H54 (cell line): ENCODE measurements at places on chromosomes 5 and 9.

GRCh38 chr9:34956648-34957047, 1.4 kb upstream of the PHF24 start:
- DNase-seq, result no peak

GRCh38 chr9:108087781-108088180, 598.2 kb upstream of the KLF4 start:
- no peak for DNase-seq

DNA sequence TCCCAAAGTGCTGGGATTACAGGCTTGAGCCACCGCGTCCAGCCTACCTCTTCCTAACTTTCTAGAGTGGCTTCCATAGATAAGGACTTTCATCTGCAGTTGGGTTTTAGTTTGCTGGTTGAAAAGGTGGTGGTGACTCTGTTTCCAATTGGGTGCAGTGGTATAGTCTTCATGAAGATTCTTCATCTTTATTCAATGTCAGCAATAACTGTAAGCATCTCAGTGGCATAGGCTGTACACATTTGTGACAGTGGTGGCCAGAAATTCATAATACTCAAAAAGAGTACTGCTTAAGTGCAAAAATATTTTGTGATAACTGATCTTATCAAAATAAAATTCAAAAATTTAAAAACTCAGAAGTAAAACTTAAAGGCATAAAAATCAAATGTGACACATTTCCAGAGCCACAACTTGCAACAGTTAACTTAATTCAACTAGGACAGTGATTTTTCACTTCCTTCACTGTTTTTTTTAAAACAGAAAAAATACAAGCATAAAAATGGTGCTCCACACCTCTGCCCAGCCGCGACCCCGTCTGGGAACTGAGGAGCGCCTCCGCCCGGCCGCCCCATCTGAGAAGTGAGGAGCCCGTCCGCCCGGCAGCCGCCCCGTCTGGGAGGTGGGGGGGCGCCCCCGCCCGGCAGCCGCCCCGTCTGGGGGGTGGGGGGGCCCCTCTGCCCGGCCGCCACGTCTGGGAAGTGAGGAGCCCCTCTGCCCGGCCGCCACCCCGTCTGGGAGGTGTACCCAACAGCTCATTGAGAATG, 56.4 kb upstream of the CDK5RAP2 start:
- DNase-seq, result no peak

DNA sequence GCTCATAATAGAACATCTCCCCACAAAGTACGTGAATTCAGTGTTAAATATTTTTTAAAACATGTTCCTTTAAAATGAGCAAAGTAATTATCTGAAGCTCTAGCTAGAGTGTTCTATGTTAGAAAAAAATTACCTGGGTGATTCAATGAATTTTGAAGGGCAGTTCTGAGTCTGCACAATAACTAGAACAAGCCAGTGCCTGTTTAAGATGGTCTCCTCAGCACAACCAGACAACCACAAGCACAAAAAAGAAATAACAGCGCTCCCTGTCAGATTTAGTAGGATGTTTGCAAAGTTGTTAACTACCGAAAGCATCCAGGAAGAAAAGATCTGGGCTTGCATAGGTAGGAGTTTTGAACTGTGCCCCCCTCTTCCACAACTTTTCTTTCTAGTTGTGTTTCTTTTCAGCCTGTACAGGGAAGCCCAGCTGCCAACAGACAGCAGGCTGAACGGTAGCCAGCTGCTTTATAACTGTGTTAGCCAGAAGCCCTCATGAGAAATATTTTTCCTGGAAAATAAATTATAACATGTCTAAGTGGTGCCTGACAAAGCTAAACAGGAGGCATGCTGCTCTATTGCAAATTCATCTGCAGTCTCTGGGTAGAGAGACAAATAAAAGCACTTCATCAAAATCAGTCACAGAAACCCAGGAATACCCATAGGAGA, 1026.9 kb downstream of the MAT2B start:
- no peak for DNase-seq

DNA sequence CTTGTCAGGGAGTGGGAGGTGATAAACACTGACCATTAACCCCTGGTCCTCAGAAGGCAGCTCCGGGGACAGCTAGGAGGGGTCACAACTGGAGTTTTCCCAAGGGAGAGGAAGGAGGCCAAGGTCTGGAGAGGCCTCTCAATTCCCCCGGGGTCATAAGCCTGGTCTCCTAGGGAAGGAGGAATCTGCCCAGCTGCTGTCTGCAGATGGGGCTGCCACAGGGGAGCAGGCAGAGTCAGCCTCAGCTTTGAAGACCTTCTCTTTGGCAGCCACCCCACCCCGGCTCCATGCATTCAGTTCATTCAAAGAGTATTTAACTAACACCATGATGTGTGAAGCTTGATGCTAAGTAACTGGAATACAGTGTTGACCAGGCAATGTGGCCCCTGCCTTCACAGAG, 74.6 kb upstream of the HSPA9 start:
- no peak for DNase-seq

GRCh38 chr9:37667706-37668105, 17.0 kb downstream of the FRMPD1 start:
- DNase-seq, result no peak

GRCh38 chr9:115098226-115098965, 19.6 kb downstream of the TNC start:
- DNase-seq, result no peak

DNA sequence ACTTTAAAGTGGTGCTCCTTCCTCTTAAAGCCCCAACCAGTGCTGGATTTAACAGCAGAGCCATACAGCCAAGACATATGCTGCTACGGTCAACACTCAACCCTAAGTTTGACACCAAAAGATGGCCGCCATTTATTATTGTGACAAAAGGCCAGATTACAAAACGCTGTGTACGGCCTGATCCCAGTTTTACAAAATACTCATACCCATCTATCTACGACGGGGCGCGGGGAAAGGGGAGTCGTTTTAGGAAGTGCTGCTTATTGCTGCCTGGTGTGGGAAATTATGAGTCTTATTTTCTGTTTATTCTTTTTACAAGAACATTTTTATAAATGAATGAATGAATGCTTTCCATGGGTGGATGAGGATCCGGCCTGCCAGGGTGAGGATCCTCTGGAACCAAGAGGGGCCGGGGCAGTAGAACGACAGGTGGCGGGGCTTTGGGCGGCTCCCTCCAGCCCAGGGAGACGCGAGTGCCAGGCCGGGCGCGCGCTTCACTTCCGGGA, 457 bp upstream of the IDNK start:
- no peak for DNase-seq

DNA sequence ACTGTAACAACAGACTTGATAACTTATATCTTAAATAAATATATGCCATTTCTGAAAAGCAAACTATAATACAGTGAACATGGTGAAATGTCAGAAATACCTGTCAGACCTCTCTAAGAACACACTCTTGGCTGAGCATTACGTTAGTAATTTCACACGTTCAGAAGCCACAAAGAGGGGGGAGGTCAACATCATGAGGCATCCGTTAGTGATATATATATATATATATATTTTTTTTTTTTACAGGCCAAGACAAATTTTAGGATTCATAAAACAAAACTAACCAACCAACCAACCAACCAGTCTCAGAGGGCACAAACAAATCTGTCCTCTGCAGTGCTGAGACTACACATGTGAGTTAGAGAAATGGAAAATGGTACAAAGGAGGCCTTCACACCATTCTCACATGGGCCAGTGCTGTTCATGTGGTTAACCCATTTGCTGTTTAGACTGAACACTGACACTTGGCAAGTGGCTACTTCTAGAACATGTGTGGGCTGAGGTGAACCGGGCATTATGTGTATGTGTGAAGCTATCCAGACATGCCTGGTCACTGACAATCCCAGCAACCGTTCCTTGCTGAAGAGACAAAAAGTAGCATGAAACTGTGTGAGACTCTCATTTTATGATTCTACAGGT, 54.5 kb downstream of the ELL2 start:
- DNase-seq, result no peak

GRCh38 chr5:72325566-72326305, 5.6 kb downstream of the PTCD2 start:
- peak; percentile 18 for DNase-seq

- no peak for DNase-seq
Observed at GRCh38 chr9:80204054-80204453, 632.3 kb downstream of the TLE4 start.

GRCh38 chr9:93473411-93473810, 20.0 kb upstream of the FAM120AOS start:
- no peak for DNase-seq

DNA sequence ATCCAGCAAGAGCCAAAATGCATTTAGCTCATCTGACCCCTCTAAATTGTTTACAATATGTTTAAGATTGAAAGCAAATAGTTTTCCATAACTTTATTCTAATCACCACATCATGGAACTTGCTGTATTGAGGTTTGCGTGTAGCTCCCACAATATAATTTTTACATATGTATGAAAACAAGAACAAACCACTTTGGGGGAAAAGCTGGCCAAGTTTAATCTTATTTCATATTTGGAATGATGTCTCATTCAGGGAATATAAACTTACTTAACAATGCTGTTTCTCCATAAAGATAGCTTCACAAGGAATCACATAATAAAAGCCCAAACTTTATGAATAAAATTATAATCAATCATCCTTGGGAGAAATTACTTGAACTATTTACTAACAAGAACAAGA, 194.6 kb upstream of the PCSK5 start:
- DNase-seq, result no peak

- DNase-seq, result no peak
Observed at GRCh38 chr5:98964621-98965020, 35.8 kb upstream of the CHD1 start.

DNA sequence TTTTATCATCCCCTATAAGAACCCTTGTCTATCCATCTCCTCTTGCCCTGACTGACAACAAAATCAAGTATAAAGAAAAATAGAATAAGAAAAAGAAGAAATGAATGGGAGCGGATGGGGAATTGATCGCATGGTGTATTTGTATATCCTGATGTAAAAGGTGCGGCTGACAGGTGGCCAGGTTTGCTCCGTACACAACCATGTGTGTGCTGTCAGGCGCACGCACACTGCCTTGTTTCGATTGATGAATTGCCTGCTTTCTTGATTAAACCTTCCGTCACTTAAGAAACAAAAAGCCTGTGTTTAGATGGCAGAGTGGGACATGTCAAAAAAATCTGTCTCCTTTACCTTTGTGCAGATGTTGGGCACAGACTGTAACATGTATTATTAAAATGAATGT, 102.6 kb downstream of the MVB12B start:
- no peak for DNase-seq

GRCh38 chr9:8674536-8674935, 875.0 kb upstream of the DMAC1 start:
- no peak for DNase-seq

DNA sequence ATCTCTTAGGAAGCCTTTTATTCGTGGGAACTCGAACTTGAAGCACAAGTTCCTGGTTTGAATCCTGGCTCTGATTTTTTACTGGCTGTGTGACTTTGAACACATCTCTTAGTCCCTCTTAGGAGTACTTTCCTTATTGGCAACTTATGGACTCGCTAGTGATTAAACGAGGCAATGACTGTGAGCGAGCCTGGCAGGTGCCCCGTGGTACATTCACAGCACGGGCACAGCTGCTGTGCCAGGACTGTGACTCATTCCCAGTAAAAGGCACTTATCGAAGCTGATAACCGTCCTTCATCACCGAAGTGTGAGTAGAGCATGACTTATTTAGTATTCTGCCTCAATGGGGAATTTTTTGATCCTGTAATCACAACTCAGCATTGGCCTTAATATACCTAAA, 22.7 kb downstream of the CFAP90 start:
- no peak for DNase-seq

- DNase-seq, result no peak
Observed at GRCh38 chr9:114571391-114571790, 16.2 kb upstream of the ATP6V1G1 start.

GRCh38 chr9:109113892-109114609, 5.7 kb downstream of the TMEM245 start:
- no peak for DNase-seq

DNA sequence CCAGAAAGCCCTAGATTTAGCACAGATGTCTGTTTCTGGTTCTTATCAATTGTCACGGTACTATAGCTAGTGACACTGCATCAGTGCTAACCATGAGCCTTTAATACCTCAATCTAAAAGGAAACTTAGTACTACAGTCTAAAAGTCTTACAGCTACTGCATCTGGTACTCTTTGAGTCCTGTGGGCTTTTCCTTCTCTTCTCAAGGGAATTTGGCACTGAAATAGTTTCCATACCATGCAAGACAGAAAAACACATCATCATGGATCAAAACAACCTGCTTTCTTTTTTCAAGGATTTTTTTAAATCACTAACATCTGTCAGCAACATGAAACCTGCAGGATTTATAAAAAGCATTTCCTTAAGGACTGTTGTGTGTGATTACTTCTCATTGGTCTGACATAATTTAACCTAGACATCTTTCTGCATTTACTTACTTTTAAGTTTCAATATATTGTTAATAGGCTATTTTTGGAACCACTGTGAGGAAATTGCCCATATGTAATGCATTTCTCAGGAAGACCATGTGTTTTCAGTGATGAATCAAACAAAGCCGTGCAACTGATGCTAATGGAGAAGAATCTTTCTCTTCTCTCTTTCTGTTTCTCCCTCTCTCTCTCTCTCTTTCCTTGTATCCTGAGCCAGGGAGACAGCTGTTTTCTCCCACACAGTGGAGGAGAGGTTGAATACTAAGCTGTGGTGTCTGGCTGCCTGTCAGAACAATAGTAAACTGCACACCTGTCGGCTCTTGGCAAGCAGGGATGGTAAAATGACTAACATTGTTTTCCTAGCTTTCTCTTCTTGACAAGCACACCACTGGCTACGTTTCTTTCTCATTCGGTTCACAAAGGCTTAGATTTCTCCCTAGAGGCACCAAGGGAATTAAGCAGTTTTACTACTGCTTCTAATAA, 273.4 kb downstream of the CSNK1G3 start:
- DNase-seq, result no peak

- DNase-seq, result no peak
Observed at GRCh38 chr5:142193114-142193428, 84.5 kb downstream of the NDFIP1 start.

- DNase-seq, result no peak
Observed at GRCh38 chr9:16363073-16363781, 507.2 kb downstream of the BNC2 start.

DNA sequence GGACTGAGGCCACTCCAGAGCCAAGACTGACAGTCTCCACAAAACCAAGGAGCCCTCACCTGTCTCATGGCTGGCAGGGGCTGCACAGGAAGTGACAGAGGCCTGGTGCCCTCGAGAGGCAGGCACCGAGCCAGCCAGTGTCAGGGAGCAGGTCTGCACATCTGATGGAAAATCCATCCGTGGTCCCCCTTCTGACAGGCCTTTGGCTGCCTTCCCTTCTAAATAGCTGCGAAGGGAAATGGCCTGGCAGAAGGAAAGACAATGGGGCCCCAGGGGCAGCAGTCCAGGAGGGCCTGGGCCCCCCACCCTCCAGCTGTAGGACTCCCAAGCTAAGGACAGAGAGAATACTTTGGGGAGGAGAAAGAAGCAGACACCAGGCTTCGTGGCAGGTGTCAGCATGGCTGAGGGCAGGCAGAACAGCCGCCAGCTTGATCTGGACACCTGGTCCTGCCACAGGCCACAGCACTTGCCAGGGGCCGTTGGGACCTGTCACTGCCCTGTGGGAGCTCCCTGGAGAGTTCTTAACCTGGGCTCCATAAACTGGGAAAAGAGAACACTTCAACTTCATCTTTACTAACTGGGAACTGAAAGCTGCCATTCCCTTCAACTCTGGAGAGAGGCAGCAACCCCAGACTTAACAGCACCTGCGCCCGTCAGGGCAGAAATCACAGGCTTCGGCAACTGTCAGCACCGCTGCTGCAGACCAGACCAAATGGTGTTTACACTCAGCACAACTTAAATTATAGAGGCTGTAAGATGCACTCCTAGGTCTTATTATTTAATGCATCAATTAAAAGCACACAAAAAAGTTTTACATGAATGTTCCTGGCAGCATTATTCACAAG, 22.0 kb downstream of the ADAMTS2 start:
- no peak for DNase-seq

- DNase-seq, result no peak
Observed at GRCh38 chr5:137345396-137345795, 153.7 kb downstream of the SPOCK1 start.
